ENCODE measurements at places on chromosomes 1 and 21.

DNA sequence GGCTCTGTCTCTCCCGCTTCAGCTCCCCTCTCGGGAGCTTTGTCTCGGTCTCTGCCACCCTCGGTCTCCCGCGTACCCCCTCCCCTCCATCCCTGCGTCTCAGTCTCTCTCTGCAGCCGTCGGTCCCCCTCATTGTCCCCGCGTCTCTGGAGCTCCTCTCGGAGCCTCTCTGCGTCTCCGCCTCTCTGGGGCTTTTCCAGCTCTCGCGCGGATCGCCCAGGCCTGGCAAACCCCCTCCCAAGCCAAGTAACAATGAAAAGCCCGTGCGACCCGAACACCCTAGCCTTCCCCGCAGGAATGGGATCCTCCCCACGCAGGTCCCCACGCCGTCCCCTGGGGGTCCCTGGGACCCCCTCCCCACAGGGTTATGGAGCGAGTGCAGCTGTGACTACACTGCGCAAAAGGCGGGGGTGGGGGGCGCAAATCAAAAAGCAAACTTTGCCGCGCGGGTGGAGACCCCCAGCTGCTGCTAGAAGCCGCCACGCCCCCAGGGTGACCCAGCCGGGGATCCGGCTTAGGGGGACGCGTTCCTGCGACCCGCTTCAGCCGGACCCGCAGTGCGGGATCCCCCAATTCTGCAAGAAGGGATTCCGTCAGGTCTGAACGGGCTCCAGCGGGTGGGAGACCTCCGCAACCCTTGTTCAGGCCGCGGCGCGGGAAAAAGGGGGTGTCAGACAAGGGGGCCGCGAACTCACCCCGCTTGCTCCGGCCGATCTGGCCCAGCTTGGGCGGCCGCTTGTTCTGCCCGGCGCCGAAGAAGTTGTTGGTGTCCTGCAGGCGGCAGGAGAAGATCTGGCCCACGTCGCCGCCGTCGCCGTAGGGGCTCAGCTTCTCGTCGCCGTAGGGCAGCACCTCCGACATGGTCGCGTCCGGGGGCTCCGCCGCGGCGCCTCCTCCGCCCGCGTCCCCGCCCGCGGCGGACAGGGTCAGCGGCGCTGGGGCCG lies 1.2 kb downstream of the CAMK2N1 start:
- DNase-seq = no peak

- no peak for DNase-seq
Measured at GRCh38 chr1:24970926-24971875, 41.1 kb upstream of the RUNX3 start.

GRCh38 chr1:72670902-72671301 lies 388.6 kb upstream of the NEGR1 start:
- DNase-seq = no peak

- DNase-seq = no peak
Measured at GRCh38 chr1:11355559-11356475, 82.8 kb downstream of the UBIAD1 start.

- DNase-seq = no peak
Measured at GRCh38 chr1:189697113-189697512, 780.6 kb downstream of the BRINP3 start.

DNA sequence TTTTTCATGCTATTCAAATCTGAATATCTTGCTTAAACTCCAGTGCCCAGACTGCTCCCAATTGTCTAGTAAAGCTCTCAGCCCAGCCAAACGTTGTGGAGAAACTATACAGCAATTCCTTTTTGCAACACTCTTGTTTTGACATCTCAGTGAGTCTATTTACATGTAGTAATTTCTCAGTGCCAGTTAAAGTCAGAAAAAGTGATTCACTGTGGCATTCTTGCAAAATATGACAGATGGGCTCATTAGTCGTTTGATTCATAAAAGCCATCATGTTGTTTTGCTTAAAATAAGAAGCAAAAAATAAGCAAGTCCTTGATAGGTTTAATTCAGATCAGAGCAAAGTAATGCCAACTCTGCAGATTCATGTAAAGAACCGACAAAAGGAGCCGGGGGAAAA lies 20.7 kb upstream of the TMPRSS15 start:
- DNase-seq = no peak

- DNase-seq = peak; percentile 7
Measured at GRCh38 chr1:115041654-115042053, 12.0 kb downstream of the TSHB start.

DNA sequence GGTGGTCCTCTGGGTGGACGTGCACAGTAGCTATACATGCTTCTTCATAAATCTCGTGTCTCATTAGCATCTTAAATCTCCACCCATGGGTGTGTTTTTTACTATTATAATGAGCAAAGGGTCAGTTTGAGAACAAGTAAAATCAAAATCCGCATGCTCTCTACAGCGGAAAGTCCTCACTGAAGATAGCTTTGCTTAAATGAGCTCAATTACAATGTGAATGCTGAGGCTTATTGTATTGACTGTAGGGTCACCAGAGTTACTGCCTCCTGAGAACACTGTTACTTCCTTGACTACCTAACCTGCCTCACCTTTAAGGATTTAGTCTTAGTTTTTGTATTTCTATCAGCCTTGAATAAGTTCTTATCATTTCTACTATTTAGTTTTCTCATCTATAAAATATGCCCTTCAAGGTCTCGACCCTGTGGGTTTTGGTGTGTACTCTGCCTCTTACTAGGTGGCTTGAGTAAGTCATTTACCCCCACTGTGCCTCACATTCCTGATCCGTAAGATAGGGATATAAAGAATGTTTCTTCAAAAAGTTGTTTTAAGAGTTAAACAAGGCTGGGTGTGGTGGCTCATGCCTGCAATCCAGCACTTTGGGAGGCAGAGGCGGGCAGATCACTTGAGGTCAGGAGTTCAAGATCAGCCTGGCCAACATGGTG lies 7.9 kb downstream of the SLAMF7 start:
- no peak for DNase-seq

DNA sequence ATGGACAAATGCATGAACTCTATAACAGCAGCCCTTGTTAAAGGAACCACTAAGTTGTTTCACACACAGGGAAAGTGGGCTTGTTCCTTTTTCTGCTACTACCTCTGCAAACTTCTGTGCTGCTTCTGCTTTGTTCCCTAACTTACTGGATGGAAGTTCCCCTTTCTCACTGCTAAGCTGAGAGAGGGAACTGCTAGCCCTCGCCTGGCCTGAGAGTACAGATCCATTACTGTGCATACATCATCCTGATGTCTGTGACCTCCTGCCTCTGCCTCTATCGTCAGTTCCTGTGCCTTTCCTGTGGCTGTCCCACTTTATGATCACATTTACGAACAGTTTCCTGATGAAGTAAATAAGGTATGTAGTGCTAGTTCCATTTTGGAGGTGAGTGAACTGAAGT lies 3.5 kb downstream of the GNAT2 start:
- peak; percentile 64 for DNase-seq

- DNase-seq = no peak
Measured at GRCh38 chr1:43439781-43440180, 13.9 kb downstream of the HYI start.

DNA sequence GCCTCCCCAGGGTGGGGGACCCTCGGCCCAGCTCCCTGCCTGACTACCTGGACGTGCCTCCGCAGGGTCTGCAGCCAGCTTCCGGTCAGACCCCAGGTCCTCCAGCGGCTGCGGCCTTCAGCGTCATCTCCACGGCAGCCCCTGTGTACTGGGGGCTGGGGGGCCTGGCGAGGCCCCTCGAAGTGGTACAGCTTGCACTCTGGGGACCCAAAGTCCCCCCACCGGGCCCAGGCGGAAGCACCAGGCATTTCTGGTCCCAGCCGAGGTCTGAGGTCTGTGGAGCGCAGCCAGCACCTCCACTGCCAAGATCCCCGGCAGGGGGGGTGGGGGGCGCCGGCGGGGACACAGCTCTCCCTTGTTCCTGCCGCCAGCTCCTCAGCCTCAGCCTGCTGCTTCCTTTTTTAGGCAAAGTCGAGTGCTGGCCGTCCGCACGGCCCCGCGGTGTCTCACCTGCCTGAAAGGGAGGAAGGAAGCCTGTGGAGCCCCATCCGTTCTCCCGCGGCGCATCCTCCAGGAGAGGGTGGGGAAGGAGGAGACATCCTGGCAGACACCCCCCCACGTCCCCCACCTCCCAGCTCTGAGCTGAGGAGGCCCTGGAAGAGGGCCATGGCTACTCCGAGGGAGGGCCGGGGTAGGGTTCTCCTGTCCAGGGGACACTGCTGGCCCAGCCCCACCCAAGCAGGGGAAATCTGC lies 1.2 kb upstream of the VWA1 start:
- DNase-seq = no peak

GRCh38 chr1:83762416-83762815 lies 236.5 kb downstream of the TTLL7 start:
- DNase-seq = no peak
